ENCODE measurements at places on chromosomes 7 and 10.
A peak's percentile ranks its signal among the peaks of the same experiment; 100 is the strongest.

GRCh38 chr7:8133188-8133848 lies 128.6 kb downstream of the ICA1 start:
- no peak for DNase-seq

DNA sequence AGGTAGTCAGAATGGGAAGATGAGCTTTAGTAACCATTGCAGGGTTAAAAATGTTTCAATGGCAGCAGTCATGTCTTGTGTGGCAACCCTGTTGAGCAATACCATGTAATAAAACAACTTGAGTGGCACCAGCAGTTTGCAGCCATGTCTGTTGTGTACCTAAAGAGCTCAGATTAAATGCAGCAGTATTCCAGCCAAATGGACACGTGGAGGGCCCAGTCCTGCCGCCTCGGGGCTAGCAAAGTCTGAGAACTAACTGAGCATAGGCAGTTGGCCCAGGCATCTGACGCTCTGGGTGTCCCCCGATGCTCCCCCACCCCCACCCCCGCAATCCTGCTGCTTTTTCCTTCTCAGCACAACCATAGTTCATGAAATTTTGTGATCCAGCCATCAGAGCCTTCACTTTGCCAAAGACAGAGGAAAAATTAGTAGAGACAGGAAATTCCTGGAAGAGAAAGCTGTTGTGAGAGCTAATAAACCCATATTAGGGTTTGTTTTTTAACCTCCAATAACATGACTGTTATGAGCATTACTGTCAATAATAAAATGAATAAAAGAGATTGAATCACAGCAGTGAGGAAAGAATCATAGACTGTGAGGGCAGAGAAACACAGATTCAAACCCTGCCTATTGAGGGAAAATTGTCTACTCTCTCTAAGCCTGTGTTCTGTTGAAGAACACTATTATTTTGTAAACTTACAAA lies 220.6 kb upstream of the RHOBTB1 start:
- no peak for DNase-seq

GRCh38 chr7:130324306-130324943 lies 20.2 kb upstream of the CPA5 start:
- no peak for DNase-seq

- DNase-seq = no peak
These were observed 16.4 kb downstream of the HOXA1 start for GRCh38 chr7:27079234-27079975.

DNA sequence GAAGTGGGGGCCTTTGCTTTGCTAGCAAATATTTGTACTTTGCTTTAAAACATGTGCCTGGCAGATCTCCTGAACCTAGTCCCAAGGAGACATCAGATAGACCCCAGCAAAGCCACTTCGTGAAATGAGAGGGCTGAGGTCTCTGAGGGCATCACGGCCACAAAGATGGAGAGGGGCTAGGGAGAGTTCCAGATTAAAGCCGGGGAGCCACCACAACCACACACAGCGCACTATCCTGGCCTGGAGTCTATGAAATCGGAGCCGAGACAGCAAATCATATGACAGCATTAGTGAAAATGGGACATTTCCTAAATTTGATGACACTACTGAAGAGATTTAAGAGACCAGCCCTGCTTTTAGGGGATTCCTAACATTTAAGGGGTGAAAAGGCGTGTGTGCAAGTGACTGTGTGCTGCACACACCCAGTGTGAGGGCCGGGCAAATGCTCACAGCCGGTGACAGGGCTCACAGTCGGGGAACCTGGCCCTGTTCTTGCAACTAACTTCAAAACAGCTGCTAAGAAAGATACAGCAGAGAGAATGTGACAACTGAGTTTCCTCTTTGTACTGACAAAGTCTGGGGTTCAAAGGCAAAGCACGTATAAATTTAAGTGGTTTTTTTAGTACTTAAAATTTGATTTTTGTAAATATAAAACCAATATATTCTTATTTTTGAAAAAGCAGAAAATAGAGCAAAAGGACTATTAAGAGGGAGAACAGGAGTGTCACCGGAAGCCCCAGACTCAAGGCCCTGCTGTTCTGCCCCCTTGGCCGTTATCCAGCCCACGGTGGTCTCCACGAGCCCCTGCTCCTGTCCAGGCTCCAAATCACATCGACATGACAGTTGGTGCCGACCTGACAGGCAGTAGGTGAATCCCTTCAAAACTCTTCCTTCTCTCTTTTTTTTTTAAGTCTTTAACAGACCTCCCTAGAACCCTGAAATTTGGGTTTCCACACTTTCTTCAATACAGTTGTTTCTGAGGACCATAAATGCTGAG lies 49.5 kb downstream of the VIPR2 start:
- no peak for DNase-seq

- no peak for DNase-seq
These were observed 34.0 kb upstream of the DKK1 start for GRCh38 chr10:52280051-52280450.

GRCh38 chr7:27107391-27108381 lies 5.2 kb upstream of the HOXA2 start:
- no peak for DNase-seq

- DNase-seq = peak; percentile 44
These were observed 147.7 kb upstream of the BMPER start for GRCh38 chr7:33757563-33758165.

DNA sequence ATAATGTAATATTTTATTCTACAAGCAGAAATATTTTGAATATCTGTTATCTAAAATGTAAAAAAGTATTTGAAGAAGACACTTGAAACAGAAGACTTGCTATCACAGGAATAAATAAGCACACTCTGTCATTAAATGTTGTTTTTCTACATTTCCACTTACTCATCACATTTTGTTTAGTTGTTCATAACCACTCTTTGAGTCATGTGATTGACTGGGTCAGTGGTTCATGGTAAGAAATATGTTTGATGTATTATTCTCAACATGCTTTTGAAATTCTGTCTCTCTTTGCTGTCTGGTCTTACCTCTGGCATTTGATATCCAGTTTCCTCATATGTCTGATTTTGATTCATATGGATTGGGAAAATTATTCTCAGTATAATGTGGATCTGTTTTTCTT lies 171.8 kb downstream of the SUGCT start:
- no peak for DNase-seq

GRCh38 chr7:110084181-110084807 lies 1006.6 kb upstream of the LRRN3 start:
- DNase-seq = no peak

GRCh38 chr7:102119213-102119651 lies 167.4 kb upstream of the SH2B2 start:
- DNase-seq = no peak

GRCh38 chr10:16360001-16360400 lies 76.8 kb upstream of the PTER start:
- DNase-seq = no peak

- no peak for DNase-seq
These were observed 31.5 kb downstream of the MBL2 start for GRCh38 chr10:52740913-52741675.

- no peak for DNase-seq
These were observed 852.0 kb upstream of the PHF14 start for GRCh38 chr7:10121631-10122030.

DNA sequence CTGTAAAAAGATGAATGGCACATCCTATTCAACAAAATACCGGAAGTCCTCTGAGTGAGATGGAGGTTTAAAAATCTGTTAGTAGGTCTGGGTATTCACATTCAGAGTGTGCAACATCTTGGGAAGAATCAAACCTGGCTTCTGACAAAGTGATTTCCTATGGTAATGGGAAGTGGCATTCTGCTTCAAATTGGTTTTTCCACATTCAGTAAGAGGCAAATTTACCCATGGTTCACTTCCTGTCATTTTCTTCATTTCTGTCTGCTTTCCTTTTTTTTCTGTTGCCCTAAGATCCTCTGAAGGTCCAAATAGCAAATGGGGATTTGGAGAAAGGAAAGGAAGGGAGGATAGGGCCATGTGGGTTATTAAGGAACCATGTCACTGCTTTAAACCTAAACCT lies 218.3 kb downstream of the DOCK4 start:
- DNase-seq = no peak

DNA sequence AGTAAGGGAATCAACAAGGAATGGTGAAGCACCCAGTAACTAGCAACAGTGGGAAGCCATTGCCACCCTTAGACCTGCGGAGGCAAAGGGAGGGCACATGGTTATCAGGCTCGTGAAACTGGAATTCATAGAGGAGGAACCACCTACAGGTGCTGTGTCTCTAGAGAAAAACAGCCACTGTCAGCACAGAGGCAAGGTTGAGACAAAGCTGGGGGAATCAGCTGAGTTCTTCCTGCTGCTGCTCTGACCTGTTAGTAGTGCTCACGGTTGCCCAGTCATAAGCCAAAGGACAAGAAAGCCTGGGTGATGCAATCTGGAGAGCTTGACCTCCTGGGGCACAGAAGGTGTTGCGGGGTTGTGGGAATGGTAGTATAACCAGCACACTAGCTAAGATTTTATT lies 110.1 kb downstream of the TPST1 start:
- DNase-seq = no peak

DNA sequence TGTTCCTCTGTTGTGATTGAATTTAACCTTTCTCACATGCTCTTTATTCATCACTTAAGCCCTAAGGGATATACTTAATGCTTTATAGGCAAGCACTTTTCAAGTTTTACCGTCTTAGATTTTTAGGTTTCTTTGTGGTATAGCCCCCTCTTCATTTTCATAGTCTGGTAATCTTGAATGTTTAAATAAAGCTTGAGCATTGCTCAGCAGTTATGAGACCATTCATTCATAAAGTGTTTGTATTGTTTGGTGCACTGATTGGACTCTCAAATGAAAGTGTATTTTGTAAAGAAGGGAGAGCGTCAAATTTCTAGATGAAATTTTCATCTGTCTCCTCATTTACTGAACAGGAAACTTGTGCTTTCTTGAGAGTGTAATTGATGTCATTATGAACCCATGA lies 25.2 kb downstream of the TASOR2 start:
- DNase-seq = no peak

GRCh38 chr10:78188446-78188845 lies 154.8 kb downstream of the RPS24 start:
- DNase-seq = no peak

DNA sequence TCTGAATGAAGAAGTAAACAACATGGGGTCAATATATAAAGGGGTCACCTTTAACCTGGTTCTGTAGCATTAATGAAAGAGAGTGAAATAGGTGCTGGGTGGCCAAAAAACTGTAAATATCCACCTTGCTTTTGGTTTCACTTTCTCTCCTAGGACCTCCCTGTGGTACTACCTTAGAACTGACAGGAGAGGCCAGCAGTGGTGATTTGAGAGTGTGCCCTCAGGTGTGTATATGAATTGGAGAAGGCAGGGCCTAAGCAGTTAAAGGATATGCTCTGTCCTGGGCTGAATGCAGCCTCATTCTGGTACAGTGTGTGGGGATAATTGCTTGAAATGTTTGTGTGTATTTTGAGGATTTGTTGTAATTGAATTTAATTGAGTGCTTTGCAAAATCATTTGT lies 62.0 kb downstream of the BBS9 start:
- DNase-seq = peak; percentile 74

GRCh38 chr7:41481353-41481752 lies 221.5 kb downstream of the INHBA start:
- no peak for DNase-seq

DNA sequence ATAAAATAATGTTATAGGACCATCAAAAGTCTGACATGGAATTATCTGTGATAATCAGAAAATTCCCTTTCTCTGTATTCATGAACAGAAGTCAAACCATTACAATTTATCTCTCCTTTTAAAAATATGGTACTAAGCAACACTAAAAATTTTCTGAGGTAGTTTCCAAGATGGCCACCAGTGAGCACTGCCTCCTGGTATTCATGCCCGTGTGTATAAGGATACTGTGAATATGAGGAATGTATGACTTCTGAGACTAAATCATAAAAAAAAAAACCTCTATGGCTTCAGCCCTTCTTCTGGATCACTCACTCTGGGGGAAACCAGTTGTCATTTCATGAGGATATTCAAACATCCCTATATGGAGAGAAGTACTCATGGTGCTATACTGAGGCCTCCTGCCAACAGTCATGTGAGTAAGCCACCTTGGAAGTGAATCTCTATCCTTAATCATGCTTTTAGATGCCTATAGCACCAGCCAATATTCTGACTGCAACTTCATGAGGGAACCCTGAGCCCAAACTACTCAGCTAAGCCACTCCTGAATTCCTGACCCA lies 41.1 kb downstream of the SIRT1 start:
- no peak for DNase-seq
